Amniotic stem cell (primary cell): ENCODE measurements at places on chromosomes 12 and 14.

DNA sequence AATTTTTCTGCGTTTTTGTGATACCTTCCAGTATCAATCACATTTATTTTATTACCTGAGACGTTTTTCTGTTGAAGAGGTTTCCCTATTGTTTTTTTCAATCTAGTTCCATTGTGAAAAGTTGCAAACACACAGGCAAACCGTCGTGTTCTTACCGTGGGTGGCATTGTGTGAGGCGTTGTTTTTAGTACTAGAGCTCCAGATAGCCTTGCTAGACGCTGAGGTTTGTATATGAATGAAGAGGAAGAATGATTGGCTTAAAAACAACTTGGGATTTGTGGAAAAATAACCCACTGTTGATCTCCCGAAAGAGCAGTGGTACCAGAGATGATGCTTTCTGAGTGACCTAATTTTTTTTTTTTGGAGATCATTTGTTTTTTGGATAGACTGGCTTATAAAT lies 1.0 kb downstream of the SOCS4 start:
- DNase-seq: no peak

- no peak for DNase-seq
These were observed 731.9 kb upstream of the FBXO33 start for GRCh38 chr14:40164083-40164482.

GRCh38 chr12:42275499-42275898 lies 37.5 kb upstream of the YAF2 start:
- DNase-seq: no peak

- no peak for DNase-seq
These were observed 10.2 kb upstream of the PRKAG1 start for GRCh38 chr12:49028666-49029275.

DNA sequence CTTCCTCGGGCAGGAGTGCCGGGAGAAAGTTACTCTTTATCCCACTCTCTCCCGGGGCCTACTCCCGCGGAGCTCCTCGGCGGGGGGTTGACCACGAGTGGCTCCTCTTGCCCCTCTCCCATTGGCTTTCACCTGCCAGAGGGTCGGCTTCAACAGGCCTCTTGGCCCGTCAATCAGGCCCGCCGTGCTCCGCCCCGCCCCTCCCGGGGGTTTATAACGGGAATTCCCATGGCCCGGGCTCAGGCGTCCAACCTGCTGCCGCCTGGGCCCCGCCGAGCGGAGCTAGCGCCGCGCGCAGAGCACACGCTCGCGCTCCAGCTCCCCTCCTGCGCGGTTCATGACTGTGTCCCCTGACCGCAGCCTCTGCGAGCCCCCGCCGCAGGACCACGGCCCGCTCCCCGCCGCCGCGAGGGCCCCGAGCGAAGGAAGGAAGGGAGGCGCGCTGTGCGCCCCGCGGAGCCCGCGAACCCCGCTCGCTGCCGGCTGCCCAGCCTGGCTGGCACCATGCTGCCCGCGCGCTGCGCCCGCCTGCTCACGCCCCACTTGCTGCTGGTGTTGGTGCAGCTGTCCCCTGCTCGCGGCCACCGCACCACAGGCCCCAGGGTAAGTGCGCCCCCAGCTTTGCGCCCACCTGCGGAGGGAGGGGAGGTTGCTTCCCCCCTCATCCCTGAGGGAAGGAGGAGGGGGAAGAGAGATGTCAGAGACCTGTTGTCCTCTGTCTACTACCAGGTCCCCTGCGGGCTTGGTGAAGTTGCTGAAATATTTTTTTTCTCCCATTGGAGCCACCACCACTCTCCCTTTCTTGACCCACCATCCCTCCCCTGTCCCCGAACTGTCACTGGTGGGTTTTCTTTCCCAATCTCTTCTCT lies at the start of gene SMOC1:
SMOC1 (plus strand) TSS at position 242 of the 869 bp plus-strand sequence; CDS start at position 505, 263 bp downstream.
- DNase-seq: no peak

- DNase-seq: no peak
These were observed 540.1 kb upstream of the MIS18BP1 start for GRCh38 chr14:45793081-45793480.

GRCh38 chr12:69898236-69898635 lies 73.2 kb downstream of the MYRFL start:
- DNase-seq: no peak
